CD8-positive, alpha-beta T cell (primary cell): ENCODE measurements at places on chromosomes 12 and 14. TPM values are rescaled to one million over a fixed set of nuclear protein-coding genes. Genes with fewer than 3 reads are reported as not detected.

Gene IL26
- not detected for total RNA-seq

Gene ADSS1
- total RNA-seq: 2.4 TPM

GRCh38 chr12:99393763-99394162 is 253.8 kb upstream of the GARIN6 start:
- DNase-seq: no peak

DNA sequence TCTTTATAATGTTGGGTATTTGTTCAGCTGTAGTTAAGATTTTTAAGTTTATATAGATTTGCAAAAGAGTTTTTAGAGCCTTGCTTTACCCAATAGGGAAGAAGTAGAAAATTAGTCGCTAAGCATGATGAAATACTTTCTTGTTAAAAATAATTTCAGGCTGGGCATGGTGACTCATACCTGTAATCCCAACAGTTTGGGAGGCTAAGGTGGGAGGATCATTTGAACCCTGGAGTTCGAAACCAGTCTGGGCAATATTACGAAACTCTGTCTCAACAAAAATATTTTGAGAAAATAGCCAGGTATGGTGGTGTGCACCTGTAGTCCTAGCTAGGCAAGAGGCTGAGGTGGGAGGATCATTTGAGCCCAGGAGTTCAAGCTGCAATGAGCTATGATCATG is 18.7 kb upstream of the SCFD1 start:
- DNase-seq: no peak

DNA sequence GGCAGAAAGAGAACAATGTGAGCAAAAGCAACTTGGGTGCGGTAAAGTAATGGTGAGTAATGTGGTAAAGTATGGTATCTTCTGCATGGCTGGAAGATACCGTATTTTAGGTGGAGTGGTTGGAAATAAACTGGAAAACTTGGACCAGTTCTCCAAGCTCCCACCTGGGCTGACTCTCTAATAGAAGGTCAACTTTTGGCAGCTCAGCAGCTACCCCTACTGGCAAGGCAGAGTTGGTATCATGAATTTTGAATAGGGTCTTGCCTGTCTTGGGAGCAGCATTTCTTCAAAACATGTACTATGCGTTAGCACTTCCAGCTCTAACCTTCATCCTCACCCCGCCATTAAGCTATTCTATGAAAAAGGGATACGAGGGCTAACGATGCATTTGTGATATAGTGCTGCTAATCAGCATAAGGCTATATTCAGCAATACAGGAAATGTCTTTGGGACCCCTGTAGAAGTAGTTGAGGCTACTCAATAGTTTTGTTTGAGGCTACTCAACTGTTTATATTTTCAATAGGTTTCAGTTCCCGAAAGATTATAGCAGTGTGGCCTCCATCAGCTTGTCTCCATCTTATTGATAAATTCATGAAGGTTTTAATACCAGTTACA is 276.3 kb upstream of the FAR2 start:
- no peak for DNase-seq

- no peak for DNase-seq
These were observed 69.1 kb upstream of the EGLN3 start for GRCh38 chr14:34020014-34020413.
